ENCODE measurements at places on chromosomes 16 and 17.

- no peak for DNase-seq
Observed at GRCh38 chr16:80671281-80671849, 130.6 kb downstream of the DYNLRB2 start.

GRCh38 chr16:53142823-53143568 lies 88.2 kb downstream of the CHD9 start:
- no peak for DNase-seq

- DNase-seq = no peak
Observed at GRCh38 chr16:57498031-57498430, 11.7 kb upstream of the DOK4 start.

GRCh38 chr17:59186850-59187249 lies 23.0 kb upstream of the SMG8 start:
- no peak for DNase-seq
